ENCODE measurements at places on chromosomes 7 and 10.

- DNase-seq: no peak
Measured at GRCh38 chr10:63237396-63237795, 104.3 kb downstream of the NRBF2 start.

- DNase-seq: no peak
Measured at GRCh38 chr10:49005270-49005669, 65.6 kb upstream of the LRRC18 start.

GRCh38 chr7:41114131-41114530 is 588.8 kb downstream of the INHBA start:
- DNase-seq: no peak

GRCh38 chr10:10755490-10755889 is 262.2 kb upstream of the CELF2 start:
- no peak for DNase-seq

GRCh38 chr10:75191821-75192568 is 18.6 kb upstream of the VDAC2 start:
- DNase-seq: no peak

GRCh38 chr7:90290244-90291113 is 30.6 kb downstream of the FAM237B start:
- DNase-seq: no peak

DNA sequence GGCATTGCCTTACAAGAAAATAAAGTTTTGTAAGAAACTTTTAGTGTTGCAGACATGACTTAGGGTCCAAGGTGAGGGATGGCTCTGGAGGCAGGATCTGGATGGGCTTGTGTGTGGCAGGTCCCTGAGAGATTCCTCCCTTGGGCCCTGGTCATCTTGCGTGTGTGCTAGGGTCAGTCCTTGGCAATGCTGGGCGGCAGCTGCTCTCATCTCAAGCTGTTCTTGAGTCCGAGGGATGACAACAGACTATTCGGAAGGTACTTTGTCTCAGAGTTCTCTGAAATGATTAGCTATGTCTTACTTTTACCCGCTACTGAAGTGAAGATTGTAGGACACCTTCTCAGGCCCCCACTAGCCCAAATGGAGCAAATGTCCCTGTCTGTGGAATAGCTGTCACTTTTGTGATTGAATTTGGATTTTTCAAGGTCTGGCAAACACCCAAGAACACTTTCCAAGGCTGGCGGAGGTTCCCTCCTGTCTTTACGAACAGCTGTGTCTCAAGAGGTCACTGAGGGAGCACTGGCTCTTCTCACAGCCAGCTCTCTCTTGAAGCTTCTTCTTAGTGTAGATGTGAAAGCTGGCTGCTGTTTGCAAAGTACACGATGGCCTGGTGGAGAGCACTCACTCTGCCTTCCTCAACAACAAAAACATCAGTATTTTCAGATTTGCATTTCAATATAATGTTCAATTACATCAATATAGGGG is 253.6 kb downstream of the STK31 start:
- no peak for DNase-seq

GRCh38 chr10:77605466-77605865 is 32.1 kb downstream of the KCNMA1 start:
- no peak for DNase-seq
